ENCODE measurements at places on chromosomes 12 and 14.

- no peak for DNase-seq
These were observed 124.7 kb upstream of the MAX start for GRCh38 chr14:65226824-65227604.

- DNase-seq, result no peak
These were observed 330.9 kb downstream of the TMEM121 start for GRCh38 chr14:105857220-105857825.

DNA sequence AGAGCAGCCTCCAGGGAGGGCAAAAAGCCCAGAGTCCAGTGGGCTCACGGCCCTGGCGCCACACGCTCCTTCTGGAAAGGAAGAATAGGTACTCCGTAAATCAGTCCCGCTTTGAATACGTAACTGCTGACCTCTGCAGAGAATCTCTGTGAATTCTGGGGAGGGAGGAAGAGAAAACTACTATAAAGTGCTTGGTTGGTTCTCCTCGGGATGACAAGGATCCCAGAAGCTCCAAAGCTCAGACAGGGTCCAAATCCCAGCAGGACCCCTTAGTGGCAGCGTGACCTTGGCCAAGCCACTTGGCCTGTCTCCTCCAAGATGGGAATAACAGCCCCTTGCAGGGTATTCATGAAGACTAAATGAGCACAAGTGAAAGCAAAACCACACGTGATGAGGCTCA is 31.7 kb downstream of the ANO2 start:
- no peak for DNase-seq

DNA sequence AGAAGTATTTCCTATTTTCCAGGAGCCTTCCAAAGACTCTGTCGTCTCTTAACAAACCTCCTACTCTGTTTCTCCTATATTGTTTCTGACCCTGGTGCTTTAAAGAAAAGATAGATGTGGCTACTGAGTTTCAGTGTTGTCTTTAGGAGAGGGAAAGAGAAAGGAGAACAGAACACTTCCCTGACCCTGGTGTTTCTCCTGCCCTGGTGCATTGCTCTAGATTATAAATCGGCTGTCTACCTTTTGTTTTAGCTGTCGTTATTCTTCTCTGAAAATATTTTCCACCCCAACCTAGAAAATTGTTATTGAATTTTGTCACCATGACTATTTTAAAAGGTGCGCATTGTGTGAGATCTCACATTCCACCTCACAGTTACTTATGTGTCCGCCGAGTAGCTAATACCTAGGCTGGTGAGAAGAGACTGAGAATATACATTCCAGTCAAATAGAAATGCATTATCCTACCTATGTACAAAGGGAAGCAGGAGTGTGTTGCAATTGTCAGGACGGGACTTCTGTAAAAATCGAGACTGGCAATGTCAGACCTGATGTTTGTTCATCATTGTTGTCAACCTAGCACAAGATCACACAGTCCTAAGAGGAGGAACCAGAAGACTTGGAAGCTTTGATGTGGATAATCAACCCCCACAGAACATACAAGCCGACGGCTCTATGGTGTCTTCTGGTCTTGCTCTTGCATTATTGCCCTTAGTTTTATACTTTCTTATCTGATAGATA is 108.7 kb upstream of the SLC38A4 start:
- DNase-seq, result no peak

- DNase-seq, result no peak
These were observed 37.0 kb upstream of the TSPAN9 start for GRCh38 chr12:3040026-3040656.

DNA sequence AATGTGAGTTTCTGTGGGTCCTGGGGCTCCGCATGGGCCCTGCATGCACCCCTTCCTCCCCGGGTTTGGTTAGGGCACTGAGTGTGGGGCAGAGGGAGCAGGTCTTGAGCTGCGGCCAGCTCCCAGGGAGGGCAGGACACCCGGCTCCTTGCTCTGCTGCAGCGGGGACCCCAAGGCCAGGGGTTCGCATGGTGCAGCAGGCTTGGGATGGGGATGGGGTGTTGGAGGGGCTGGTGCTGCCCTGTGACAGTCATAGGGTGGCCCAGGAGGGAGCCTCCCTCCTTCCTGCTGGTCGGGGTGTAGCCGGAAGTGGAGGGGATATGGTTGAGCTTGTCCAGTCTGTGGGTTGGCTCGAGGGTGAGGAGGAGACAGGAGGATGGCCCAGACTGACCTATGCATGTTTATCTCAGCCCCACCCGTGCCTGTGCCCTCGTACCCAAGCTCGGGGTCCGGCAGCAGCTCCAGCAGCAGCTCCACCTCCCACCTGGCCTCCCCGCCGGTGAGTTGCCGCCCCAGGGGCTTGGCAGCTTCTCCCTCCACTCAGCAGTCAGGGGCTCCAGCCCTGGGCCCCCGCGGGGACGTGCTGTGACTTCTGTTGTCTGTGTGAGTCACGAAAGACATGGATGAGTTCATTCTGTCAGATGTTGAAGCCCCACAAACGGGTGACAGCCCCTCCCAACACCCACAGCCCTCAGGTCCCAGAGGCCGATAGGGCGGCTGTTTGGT is 16.0 kb downstream of the ULK1 start:
- no peak for DNase-seq

DNA sequence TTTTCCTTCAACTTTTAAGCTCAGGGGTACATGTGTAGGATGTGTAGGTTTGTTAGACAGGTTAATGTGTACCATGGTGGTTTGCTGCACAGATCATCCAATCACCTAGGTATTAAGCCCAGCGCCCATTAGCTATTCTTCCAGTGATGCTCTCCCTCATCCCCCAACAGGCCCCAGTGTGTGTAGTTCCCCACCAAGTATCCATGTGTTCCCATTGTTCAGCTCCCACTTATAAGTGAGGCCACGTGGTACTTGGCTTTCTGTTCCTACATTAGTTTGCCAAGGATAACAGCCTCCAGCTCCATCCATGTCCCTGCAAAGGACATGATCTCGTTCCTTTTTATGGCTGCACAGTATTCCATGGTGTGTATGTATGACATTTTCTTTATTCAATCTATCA is 48.6 kb upstream of the YARS2 start:
- DNase-seq, result no peak

GRCh38 chr12:18045446-18045992 is 44.5 kb downstream of the RERGL start:
- DNase-seq, result no peak

DNA sequence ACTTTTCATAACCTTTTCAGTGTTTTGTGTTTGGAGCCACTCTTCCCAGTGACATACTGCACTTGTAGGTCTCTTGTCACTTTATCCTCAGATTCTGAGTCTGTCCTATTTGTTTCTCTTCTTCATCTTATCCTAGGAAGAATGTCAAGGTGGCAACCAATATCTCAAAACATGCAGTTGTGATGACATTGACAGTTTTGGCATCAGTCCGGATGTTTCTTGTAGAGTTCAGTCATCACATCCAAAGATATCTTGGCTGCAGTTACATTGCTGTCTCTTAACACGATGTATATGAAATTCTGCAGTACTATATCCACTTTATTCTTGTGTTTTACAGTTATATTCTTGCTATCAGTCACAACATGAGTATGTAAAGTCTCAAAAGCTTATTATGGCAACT is 6.4 kb downstream of the ADIPOR2 start:
- DNase-seq, result no peak

GRCh38 chr12:22333186-22333712 is 1.3 kb downstream of the ST8SIA1 start:
- no peak for DNase-seq

DNA sequence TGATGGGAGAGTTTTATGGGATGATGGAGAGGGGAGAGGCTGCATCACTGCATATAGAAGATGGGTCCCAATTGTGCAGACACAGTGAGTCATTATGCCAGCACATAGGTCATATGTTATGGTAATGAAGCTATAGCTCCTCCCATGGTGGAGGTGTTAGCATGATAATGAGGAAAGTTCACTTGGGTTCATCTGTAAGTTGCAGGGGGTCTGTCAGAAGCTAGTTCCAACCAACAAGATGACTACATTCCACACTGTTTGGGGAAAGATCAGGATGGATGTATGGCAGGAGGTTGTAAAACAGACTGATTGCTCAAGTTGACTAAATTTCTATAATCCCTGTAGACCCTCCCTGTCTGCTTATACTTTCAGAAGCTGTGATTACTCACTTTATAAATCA is 561.3 kb downstream of the C12orf50 start:
- no peak for DNase-seq

- DNase-seq, result no peak
These were observed 11.1 kb downstream of the GPR84 start for GRCh38 chr12:54352891-54353874.

DNA sequence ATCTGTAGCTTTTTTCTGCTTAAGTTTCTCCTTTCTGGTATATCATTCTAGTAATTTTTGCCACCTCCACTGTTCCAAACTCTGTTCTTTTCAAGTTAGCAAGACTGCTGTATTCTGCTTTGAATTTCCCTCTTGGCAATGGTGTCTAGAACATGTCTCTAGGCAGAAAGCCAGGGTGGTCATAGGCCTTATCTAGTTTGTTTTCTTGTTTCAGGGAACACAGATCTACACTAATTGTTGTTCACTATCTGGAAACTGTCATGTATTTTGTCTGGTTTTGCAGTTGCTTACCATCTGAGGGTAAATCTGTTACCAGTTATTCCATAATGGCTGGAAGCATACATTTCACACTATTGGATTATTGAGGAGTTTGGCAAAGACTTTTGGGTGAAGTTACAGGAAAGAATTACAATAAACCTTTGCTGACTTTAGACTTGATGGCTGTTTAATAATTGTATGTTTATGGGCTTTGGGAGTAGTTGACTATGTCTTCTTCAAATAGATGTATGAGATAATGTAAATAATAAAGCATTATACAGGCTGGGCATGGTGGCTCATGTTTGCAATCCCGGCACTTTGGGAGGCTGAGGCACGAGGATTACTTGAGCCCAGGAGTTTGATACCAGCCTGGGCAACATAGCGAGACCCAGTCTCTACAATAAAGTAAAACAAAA is 41.4 kb downstream of the FUT8 start:
- DNase-seq, result no peak

GRCh38 chr12:13091832-13092231 is 11.6 kb downstream of the GSG1 start:
- no peak for DNase-seq

DNA sequence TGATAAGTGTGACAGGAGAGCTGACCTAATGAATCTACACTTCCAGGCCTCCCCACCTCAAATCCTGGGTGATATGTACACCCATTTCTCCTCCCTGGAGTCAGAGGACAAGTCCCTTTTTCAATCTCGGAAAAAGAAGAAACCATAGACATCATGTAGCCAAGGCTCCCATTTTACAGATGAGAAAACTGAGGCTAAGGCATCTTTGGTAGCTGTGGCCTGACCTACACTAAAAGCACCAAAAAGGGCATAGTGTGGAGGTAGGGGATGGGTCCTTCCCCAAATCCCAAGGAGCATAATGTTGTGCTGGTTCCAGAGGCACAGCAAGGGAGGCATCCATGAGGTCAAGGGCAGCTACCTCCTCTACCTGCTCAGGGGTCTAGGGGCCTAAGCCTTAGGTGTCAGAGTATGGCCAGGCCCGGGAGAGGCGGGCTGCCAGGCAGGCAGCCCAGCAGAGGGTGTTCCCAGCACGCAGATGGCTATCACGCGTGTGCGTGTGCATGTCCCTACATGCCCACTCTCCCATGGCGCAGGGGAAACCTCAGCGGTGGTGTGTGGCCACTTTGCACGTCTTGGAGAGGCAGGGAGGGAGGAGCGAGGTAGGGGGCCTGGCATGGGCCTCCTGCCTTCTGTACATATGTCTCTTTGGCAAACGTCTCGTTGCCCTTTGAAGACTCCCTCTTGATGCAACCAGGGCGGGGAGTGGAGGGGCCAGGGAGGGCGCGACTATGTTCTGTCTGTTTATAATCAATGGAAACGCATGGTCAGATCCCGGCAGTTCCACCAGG is 2.5 kb downstream of the PGF start:
- no peak for DNase-seq

DNA sequence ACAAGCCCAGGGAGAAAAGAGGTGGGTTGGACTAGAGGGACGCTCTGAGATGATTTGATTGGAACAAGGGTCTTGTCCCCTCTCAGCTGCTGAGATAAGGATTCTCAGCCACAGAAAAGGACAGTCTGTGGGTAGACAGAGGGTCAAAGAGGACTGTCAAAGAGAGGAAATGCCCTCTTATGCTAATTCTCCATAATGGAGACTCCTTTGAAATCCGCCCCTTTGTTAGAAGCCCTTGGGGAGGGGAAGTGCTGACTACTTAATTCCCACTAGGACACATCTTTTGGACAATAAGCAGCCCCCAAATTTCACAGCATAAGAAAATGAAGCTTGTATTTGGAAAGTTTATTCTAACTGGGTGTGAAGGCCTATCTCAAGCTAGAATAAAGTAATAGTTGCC is 176.6 kb downstream of the KTN1 start:
- no peak for DNase-seq

DNA sequence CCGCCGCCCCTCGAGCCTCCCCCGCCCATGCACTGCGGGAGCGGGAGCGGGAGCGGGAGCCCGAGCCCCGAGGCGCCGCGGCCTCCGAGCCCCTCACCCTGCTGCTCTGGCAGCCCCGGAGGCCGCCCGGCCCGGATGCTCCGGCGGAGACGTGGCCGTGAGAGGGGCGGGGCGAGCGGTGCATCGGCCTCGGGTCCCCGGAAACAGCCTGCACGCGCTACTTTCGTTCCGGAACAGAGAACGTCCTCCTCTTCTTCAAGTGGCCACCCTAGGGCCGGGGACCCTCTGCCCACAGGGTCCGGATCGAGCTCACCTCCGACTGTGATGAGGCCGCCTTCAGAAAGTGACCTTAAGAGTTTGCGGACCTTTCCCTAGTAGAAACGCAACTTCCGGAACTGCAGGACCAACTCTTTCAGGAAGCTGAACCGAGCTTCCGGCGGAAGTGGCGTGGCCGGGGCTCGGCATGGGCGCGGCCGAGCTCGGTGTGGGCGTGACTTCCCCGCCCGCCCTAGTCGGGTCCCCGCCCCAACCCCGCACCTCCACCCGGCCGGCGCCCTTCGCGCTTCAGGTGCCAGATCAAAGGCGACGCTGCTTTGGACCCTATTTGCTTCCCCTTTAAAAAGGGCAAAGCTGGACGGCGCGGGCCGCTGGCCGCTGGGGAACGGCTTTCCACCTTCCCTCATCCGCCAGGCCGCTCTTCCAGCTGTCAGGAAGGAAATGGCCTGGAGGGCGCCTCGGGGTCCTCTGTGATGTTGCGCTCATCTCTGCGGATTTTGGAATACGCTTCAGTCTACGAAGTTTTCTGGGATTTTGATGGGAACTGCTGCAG is at the start of gene GOLGA3:
Gene GOLGA3 (minus strand): TSS at position 164 of the 829 bp plus-strand sequence. CDS start 6,741 bp downstream, outside the sequence.
- DNase-seq, result peak; percentile 96

DNA sequence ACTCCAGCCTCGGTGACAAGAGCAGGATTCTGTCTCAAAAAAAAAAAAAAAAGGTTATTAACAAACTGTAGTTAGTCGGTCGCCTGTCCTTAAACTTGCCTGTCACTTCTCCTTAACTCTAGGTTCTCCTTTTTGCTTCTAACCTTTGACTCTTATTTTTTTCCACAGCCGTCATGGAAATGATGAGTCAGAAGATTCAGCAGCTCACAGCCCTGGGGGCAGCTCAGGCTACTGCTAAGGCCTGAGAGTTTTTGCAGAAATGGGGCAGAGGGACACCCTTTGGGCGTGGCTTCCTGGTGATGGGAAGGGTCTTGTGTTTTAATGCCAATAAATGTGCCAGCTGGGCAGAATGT is 418 bp upstream of the MYG1 start:
- DNase-seq, result peak; percentile 60
